ENCODE measurements at places on chromosomes 1 and 21.

DNA sequence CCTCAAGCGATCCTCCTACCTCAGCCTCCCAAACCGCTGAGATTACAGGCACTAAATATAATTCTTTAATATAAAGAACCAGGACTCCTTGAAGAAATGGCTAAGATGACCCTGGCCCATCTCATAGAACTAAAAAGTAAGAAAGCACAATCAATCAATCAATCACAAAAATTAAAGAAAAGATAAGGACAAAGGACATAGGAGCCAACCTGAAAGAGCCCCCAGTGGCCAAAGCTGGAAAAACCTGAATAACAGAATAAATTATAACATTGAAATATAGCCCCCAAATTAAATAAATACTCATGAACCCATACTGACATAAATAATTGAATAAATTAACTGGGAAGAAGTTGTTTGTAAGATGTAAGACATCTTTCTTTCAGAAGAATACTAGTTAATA lies 8.9 kb downstream of the NUP210L start:
- DNase-seq: no peak

GRCh38 chr1:94260635-94261387 lies 23.4 kb upstream of the ARHGAP29 start:
- DNase-seq: no peak

- no peak for DNase-seq
These were observed 284.7 kb downstream of the CAMTA1 start for GRCh38 chr1:7069931-7070330.

DNA sequence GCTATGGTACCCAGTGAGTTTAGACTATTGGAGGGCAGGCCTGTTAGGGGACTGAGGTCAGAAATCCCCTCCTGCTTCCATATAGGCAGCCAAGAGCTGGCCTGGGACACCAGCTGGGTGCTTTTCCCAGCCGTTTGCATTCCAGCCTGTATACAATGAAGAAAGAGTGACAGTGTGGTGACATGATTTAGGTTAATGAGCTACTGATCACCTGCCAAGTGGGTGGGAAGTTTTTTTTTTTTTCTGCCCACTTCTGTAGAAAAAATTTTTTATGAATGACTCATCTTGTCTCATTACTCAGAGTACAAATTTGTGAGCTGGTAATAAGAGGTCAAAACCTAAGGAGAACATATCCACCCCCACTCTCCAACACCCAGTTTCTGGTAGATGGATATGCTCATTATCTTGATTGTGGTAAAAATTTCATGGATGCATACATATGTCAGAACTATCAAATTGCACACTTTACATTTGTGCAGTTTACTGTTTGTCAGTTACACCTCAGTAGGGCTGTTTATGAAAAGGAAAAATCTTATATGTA lies 16.4 kb upstream of the CGN start:
- DNase-seq: no peak

GRCh38 chr1:204992201-204992997 lies 50.6 kb upstream of the CNTN2 start:
- DNase-seq: no peak

DNA sequence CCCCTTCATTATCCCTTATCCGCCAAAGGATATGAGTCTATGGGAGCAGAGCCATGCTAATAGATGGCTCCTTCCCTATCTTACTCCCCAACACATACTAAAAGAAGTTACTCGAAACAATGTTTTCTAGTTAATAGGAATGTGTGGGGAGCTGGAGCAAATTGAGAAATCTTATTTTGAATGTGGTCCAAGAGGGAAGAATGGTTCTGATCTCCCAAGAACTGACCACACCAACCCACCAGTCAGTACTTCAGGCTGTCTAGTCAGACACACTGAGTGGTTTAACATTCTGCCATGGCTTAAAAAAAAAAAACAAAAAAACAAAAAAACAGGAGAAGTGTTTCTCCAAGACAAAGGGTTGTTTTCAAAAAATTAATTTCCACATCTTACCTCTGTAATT lies 31.5 kb upstream of the DNASE2B start:
- no peak for DNase-seq

DNA sequence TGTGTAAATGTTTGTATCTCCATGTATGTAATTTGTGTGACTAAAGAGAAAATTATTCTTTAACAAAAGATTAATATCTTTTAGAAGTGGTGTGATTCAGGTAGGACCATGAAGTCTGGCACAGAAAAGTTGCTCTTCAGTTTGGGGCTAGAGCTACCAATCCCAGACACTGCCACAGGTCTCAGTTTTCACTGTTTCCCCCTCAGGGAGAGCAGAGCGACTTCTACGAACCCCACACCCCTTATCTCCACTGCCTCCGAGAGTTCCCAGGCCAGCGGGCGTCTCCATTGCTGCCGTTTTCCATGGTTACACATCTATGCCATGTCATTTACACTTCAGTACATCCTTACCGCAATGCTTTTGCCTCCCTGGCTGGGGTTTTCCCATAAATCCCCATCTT lies 93.0 kb upstream of the SMYD2 start:
- DNase-seq: no peak

GRCh38 chr1:62311473-62311943 lies 7.7 kb downstream of the KANK4 start:
- no peak for DNase-seq

GRCh38 chr1:47924270-47925048 lies 72.7 kb downstream of the TRABD2B start:
- DNase-seq: no peak

DNA sequence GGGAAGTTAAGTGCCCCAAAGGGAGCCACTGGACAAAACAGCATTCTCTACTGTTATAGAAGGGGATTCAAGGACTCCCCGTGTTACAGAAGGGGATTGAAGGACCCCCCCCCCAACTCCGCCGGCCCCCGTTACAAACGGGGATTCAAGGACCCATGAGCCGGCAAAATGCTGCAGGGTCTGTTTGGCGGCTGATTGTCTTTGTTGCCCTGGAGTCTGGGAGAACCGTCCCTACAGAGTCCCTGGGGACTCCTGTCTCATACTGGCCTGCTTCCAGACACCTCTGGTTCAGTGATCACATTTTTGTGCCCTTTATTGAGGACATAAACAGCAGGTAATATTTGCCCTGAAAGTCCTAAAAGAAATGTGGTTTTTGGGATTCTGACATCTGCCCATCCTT lies 96.4 kb downstream of the SYF2 start:
- DNase-seq: no peak

DNA sequence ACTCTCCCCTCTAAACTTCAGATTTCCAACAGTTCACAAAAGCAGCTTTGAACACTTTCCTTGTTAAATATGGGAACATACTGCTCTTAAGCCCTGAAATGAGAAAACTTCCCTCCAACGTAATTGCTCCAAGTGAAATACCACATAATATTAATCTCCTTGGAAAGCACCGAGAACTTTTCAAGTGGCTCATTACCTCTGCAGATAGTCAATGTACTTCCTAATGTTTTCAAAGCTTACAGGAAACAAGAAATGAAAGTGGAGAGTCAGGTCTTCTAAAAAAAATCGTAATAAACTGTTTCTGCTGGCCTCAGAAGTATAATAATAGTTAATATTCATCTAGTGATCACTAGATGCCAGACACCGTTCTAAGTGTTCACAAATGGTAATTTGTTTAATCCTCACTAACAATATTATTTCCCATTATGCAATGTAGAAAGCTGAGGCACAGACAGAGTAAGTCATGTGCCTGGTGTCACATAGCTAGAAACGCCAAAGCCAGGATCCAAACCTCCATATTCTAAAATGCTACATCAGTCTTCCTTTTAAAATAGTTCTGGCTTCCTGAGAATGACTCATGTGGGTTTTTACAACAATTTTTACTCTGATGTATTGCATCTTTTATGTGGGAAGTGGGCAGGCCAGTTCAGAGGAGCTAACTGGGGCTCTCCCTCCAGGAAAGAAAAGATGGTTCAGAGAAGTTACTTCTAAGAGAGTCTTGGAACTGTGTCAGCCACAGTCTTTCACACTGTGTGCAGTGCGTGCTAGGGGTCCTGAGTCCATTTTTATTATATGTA lies 177.2 kb downstream of the PLPPR4 start:
- DNase-seq: peak; percentile 37

DNA sequence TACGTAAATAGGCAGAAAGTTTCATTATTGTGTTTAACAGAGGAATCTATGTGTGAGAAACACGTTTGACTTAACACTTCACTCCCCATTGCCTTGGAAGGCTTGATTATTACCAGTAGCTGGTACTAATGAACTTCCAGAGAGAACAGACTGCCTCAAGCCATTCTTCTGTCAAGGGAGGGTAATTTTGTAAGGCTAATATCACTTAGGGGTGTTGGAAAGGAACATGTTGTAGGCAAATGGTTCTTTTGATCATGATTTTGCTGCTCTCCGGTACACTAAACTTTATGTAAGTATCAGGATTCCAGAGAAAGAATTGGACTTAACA lies 1.8 kb downstream of the LAMC1 start:
- DNase-seq: no peak

DNA sequence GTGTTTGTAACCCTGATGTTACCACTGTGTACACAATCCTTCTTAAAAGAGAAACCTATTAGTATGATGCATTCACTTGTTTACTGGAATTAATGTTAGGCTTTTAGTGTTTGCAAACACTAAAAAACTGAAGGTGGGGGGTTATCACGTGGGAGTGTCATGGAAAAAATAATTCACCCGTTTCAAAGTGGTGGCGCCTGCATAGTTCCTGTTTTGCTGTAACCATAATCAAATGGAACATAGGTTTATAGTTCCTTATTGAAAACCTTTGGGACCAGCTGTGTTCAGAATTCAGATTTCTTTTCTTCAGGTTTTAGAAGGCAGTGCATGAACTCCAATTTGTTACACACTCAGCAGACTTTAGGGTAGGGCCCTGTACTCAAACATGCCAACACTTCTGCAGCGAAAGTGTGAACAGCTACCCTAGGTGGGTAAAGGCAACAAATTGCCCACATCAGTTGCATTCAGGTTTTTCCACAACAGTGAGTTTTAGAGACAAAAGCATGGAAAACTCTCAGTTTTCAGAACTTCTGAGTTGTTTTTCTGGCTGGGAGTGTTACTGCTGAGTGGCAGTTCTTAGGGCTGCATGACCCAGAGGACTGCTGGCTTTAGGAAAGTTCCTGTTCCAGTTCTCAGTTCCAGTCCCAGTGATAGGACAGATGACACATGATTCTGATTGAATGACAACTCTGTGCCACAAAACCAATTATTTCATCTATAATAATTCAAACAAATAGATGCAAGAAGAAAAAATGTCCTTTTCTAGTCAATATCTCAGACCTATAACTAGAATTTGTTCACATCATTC lies 29.1 kb upstream of the IVNS1ABP start:
- no peak for DNase-seq

GRCh38 chr1:15577691-15578090 lies 7.2 kb downstream of the AGMAT start:
- DNase-seq: no peak

DNA sequence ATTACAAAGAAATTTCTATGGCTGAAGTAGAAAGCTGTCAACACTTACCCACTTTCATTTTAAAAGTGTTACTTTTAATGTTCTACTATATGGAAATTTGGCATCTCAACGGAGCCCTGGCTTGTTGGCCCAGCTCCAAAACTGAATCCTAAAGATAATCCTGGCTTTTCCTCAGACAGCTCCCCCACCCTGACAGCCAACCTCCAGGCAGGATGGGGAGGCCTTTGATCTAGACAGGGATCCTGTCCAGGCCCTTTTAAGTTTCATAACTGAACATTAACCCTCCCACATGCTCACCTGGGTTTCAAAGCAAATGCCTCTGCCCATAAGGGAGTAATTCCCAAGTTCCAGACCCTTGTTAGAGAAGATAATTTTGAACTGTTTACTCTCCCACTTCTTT lies 99.3 kb upstream of the RALGPS2 start:
- no peak for DNase-seq

DNA sequence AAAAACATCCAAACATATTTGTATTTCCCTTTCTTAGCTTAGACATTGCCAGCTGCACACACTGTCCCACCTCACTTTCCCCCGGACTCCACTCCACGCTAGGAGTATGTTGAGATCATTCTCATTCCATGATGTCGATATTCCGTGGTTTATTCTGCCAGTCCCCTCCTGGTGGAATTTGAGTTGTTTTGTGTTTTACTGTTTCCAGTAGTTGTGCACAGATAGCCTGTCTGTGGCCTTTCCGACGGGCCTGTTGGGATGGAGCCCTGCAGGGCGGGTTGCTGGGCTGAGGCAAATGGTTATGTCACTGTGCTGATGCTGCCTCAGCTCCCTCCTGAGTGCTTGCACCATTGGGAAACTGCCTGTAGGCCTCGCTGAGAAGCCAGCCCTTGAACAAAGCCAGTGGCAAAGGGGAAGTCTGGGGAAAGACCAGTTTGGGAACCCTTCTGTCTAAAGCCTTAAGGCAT lies 12.8 kb downstream of the TRAPPC10 start:
- DNase-seq: peak; percentile 72

DNA sequence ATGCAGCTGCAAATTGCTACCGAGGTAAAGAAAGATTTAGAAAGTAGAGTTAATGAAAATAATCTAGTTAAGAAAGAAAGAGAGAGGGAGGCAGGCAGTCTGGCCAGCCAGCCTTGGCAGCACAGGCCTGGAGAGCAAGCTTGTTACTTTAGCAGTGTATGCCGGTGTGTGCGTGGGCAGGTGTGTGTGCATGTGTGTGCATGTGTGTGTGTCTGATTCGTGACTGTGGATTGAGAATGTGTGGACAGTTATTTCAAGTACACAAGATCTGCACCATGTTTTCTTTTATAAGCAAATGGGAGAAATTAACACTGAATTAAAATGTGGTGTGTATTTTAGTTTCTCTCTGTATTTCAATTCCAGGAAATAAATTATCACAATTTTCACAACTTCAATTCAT lies 211.6 kb downstream of the DSCAM start:
- DNase-seq: no peak

GRCh38 chr1:6512245-6512907 lies 20.9 kb upstream of the PLEKHG5 start:
- no peak for DNase-seq

DNA sequence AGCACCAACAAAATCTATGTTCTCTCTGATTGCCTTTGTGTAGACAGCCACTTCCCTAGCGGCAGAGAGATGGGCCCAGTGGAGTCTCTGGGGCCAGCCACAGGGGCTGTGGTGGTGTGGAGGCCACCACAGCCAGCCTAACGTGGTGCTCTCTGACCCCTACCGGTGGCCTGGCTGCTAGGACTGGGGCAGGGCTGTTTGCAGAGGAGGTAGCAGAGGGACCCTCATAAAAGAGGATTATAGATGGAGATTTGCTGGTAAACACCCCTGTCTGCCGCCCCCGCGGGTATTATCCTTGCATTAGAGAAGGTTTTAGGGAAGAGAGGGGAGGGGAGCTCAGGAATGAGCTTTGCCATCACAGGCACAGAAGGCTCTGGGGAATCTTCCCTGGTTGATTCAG lies 310.3 kb upstream of the VAMP3 start:
- DNase-seq: no peak

GRCh38 chr1:157523774-157524493 lies 28.4 kb downstream of the FCRL5 start:
- DNase-seq: no peak

GRCh38 chr1:23480187-23481025 lies 3.6 kb downstream of the ASAP3 start:
- no peak for DNase-seq

GRCh38 chr1:118960567-118961136 lies 27.5 kb downstream of the TBX15 start:
- DNase-seq: peak; percentile 84

- DNase-seq: no peak
These were observed 64.2 kb upstream of the LYPLAL1 start for GRCh38 chr1:219109424-219110018.

GRCh38 chr1:223003549-223003948 lies 139.5 kb downstream of the TLR5 start:
- DNase-seq: no peak

GRCh38 chr1:31390071-31390470 lies 17.2 kb upstream of the FABP3 start:
- no peak for DNase-seq
